Neural progenitor cell (in vitro differentiated cells): ENCODE measurements at places on chromosomes 5 and 9. TPM values are rescaled to one million over a fixed set of nuclear protein-coding genes. Genes with fewer than 3 reads are reported as not detected.

- no peak for DNase-seq
These were observed 692.9 kb downstream of the MTRR start for GRCh38 chr5:8561854-8562253.

DNA sequence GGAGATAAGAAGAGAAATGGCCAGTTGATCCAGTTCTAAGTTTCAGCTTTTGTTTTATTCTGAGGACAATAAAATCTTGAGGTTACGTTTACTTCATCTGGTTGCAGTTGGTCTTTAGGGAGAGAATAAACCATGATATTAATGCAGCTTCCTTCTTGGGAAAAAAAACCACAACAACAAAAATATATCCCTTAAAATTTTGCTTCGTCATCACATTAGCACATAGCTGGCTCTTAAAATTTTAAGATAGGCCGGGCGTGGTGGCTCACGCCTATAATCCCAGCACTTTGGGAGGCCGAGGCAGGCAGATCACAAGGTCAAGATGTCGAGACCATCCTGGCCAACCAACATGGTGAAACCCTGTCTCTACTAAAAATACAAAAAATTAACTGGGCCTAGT is 86.4 kb downstream of the EQTN start:
- no peak for DNase-seq

DNA sequence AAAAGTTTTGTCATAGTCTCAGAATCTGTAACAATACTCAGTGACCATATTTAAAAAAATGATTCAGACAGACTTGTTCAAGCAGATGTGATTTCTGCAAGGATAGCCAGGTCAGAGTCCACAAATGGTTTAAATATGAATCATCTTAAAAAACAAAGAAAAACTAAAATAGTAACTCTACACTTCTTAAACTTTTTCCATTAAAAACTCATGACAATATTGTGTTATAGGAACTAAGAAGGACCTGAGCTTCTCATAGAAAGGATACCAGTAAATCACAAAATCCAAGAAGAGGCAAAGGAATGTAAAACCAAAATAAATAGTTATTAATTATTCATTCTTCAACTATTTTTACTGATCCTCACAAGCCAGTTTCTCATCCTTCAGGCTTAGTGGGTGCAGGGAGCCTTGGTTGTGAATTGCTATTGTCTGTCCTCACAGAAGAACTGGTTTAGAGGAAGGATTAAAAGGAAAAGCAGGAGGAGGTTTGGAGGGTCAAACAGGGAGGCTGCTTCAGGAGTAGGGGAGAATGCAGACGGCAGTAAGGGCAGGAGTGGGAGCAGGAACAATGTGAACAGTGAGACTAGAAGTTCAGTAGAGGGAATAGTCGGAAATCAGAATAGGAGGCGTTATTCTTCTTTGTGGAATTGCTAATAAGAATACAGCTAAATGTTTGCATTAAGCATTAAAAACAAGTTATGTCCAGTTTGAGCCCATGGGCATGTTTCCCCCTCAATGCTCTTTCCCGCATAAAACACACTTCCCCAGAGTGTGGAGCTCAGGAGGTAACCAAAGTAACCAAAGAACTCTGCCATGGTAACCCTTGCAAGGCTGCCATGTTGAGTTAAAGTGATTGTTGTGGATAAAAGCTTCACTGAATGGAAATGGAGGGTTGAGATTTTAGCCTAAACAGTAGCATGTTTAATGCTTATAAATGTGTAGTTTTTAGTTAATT is 110.7 kb downstream of the CCDC192 start:
- peak; percentile 56 for DNase-seq

GRCh38 chr9:112884721-112885120 is 6.0 kb downstream of the SLC46A2 start:
- no peak for DNase-seq

DNA sequence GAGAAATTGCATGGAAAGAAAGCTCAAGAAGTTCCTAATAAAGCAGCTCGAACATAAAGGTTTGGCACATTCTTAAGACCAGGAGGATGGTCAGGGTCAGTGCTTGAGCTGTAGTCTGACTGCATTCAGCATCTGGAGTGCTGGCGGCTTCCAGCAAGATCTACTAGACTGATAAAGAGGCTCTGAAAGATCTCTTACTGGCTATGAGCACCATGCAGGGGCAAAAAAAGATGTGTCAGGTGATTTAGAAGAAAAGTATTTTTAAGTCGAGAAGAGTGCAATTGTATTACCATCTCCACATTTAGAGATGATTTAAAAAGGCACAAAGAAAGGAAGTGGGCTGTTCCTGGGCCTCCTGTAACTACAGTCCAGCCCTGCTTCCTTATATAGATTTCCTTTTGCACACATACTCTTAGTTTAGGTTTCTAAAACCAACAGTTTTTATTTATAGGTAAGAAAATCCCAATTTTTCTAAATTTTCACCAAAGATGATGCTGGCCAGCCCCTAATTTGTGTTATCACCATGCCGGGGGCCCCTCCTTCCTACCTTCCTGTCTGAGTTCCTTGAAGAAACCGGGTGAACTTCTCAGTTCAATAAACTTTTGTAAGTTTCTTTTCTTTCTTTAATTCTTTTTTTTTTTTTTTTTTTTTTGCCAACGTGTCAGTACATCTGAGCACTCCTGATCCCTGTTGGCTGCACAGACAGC is 65.9 kb upstream of the PLPP1 start:
- no peak for DNase-seq

The KIAA1958 gene
- total RNA-seq = 29.8 and 31.4 TPM in 2 replicates
